ENCODE measurements at places on chromosomes 3 and 15.

DNA sequence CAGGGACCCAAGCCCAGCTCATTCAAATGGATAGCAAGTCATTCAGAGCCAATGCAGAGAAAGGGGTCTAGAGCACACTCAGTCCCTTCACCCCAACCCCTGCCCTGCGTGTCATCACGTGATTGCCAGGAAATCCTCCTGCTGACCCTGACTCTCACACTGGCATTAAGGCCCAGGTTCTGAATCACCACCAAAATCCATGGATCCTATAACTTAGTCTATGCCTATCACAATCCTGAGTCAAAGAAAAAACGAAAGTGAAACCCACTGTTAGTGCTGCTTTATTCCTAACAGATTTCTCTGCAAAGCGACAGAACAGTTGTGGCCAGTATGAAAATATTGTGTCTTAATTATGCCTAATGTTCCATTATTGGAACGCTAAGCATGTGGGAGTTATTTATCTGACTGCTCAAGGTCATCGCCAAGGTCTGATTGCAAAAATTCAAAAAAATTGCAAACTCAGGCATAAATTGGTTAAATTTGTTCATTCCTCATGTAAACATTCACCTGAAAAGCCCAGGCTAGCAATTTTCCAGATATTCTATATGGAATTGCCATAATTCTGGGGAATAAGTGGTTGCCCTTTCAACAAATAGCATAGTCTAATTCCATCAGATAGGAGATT lies 108.7 kb upstream of the EIF1B start:
- no peak for DNase-seq

- DNase-seq: no peak
Observed at GRCh38 chr3:78732471-78732870, 1035.3 kb downstream of the ROBO1 start.

- no peak for DNase-seq
Observed at GRCh38 chr3:72189339-72189738, 404.4 kb upstream of the PROK2 start.

GRCh38 chr3:127131424-127132170 lies 61.3 kb upstream of the PRR23E start:
- DNase-seq: no peak

DNA sequence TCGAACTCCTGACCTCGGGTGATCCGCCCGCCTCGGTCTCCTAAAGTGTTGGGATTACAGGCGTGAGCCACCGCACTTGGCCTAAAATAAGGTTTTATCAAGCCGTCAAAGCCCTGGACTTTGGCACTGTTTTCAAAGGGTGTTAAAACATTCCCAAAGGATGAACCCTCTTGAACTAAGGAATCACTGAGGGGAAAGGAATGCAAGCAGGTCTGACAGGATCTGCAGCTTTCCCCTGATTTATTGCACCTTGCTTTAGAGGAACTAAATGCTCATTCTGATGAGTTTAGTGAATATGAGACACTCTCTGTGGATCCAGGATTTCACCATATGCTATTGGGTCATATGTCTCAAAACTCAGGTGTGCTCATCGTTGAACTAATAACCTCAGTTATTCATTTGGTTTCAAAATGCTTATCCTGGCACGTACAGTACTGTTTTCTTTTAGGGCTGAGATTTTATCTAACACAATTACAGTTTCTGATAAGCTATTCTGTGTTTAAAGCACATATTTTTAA lies 63.0 kb upstream of the TSC22D2 start:
- no peak for DNase-seq

- no peak for DNase-seq
Observed at GRCh38 chr3:183022936-183023516, 42.7 kb upstream of the DCUN1D1 start.

DNA sequence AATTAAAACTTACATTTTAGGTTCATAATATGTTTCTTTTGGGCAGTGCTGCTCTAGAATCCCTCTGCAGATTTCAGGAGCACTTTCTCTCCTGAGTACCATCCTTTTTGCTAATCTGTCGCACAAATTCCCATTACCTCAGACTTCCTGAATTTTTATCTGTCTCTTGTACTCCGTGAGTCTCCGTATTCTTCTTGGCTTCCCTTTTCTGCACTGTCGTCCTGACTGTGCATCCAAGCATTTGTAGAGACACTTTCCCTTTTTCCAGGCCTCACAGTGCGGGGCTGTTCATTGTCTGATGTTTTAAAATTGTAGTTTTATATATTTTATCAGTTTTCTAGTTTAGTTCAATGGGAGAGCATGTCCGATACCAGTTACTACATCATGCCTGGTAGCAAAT lies 27.3 kb downstream of the MEF2A start:
- DNase-seq: no peak

DNA sequence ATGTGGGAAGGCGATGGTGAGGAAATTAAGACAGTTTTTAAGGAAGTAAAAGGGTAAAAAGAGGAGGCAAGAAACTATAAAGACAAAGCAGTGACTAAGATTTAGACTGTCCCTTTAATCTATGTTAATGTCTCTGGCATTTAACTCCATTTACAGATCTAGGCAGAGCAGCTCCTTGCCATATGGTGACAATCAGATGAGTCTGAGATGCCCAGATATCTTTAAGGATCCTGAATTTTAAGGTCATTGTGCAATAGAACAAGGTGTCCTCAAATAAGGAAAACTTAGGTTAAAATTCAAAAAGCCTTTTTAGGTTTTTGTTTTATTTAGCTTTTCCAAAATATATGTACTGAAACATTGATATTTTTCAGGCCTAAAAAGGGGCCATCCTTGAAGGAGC lies 24.1 kb downstream of the RASGRP1 start:
- no peak for DNase-seq

GRCh38 chr3:32420126-32421038 lies 28.7 kb downstream of the CMTM7 start:
- DNase-seq: no peak

- DNase-seq: no peak
Observed at GRCh38 chr3:62990704-62991413, 115.6 kb upstream of the CADPS start.

DNA sequence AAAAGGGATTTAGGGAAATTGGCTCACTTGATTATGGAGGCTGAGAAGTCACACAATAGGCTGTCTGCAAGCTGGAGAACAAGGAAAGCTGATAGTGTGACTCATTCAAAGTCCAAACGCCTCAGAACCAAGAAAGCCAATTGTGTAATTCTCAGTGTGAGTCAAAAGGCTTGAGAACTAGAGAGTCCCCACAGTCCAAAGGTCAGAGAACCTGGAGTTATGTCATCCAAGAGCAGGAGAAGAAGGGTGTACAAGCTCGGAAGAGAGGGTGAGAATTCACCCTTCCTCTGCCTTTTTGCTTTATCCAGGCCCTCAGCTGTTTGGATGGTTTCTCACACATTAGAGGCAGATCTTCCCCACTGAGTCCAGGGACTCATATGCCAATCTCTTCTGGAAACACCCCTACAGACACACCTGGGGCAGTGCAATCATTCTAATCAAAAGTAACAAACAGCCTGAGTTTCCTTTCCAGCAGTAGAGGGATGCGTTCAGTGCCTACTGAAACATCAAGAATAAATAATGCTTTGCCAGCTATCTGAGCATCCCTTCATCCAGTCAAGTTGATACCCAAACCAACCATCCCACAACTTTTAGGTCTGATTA lies 271.5 kb downstream of the SATB1 start:
- no peak for DNase-seq

- DNase-seq: no peak
Observed at GRCh38 chr3:184178521-184179138, 4.0 kb downstream of the AP2M1 start.

GRCh38 chr15:74994236-74994635 lies 1.1 kb upstream of the SCAMP5 start:
- no peak for DNase-seq

GRCh38 chr3:45984331-45985312 lies 11.0 kb downstream of the FYCO1 start:
- DNase-seq: no peak

DNA sequence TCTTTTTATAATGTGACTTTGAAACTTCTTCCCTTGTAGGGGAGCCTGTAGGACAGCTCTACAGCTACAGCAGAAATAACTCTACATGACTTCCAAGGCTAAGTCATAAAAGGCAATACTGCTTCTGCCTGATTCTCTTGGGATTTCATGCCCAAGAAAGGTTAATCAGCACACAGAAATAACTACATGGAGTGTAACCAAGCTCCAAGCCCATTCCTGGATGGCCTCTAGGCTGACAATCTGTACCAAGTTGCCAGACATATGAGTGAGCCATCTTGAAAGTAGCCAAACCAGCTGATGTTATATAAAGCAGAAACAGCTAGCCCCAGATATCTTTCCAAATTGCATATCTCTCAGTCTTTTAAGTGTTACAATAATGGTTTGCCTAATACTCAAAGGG lies 75.8 kb upstream of the OSTN start:
- DNase-seq: no peak

GRCh38 chr3:34886443-34886842 lies 752.9 kb upstream of the ARPP21 start:
- DNase-seq: no peak

DNA sequence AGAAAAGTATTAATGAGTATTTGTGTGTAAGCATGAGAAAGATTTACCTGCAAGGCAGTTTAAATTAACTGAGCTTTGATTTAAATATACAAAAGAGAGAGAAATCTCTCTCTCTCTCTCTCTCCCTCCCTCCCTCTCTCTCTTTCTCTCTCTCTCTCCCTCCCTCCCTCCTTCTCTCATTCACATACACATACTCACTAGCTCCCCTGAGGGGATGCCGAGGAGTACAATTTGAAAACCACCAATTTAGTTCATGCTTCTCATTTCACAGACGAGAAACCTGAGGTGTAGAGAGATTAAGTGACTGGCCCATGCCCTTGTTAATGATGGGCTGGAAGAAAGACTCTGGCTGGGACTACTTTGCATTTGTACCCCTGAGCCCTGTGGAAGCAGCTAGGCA lies 59.4 kb downstream of the MECOM start:
- DNase-seq: no peak

DNA sequence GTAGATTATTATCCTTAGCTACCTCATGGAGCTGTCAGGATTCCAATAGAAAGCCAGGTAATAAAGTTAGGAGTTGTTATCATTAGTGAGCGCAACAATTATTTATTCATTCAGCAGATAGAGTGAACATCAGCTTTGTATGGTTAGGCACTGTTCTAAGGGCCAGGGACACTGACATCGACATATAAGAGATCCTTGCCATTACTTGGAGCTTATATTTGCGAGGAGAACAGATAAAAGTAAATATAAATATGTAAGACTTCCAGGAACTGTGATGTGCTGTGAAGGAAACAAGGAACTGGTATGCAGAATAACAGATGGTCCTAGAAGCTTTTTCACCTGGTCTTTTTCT lies 473 bp downstream of the LSM3 start:
- DNase-seq: no peak

DNA sequence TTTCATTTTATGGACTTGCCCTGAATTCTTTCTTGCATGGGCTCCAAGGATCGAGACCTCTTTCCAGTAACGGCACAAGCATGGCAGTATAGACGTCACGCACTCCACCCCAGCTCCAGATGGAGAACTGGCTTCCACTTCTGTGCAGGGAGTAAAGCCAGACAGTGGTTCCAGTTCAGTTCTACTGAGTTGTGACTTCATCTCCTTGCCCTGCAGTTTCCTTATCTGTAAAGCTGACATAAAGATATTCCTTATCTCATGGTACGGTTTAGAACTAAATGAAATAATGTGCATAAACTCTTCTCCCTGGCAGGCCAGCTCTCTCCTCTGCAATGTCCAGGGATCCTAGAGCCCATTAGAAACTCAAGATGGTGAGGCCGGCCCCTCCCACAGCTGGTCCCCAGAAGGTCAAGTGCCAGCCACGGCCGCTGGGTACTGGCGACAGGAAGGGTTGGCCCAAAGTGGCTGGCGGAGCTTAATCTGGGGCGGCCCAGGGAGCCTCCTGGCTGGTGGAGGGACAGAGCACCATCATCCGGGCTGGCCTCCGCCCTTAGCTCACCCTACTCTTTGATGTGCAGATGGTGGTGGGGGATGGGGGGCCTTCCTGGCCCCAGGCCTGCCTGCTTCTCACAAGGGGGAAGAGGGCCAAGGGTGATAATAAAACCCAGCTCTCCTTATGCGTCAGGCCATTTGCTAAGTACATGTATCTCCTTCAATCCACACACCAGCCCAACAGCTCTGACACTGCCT lies 7.2 kb downstream of the MESP2 start:
- no peak for DNase-seq

- no peak for DNase-seq
Observed at GRCh38 chr3:126935756-126936509, 47.0 kb upstream of the PLXNA1 start.

DNA sequence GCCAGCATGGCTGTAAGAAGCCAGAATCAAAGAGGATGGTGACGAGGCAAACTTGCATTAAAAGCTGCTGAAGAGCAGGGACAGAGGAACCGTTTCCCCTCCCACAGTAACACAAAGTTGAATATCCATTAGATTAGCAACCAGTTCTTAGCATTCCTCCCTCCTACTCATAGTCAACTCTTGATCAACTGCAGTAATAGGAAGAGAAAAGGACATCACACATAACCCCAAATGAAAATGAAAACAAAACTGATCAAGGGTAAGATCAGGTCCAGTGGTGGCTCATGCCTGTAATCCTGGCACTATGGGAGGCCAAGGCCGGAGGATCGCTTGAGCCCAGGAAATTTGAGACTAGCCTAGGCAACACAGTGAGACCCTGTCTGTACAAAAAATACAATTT lies 165.2 kb downstream of the GREM1 start:
- DNase-seq: no peak

DNA sequence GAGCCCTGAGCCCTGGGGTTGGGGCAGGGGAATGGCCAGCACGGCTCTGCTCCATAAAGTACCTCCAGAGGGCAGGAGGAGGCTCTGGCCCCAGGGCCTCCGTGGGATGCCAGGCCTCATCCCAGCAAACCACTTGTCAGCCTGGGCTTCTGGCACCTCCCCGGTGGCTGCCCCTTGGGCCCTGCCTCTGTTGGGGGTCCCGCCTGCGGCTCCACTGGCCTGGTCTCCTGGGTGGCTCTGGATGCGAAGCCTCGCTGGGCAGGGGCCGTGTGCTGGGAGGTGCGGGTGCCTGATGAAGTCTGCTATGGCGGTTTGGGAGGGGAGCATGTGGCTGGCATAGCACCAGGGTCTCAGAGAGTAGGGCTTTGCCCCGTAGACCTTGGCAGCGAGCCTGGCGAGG lies 37.6 kb downstream of the PLXNA1 start:
- DNase-seq: no peak
